B cell (primary cell): ENCODE measurements at places on chromosomes 2 and 18. TPM values are rescaled to one million over a fixed set of nuclear protein-coding genes. Genes with fewer than 3 reads are reported as not detected.

DNA sequence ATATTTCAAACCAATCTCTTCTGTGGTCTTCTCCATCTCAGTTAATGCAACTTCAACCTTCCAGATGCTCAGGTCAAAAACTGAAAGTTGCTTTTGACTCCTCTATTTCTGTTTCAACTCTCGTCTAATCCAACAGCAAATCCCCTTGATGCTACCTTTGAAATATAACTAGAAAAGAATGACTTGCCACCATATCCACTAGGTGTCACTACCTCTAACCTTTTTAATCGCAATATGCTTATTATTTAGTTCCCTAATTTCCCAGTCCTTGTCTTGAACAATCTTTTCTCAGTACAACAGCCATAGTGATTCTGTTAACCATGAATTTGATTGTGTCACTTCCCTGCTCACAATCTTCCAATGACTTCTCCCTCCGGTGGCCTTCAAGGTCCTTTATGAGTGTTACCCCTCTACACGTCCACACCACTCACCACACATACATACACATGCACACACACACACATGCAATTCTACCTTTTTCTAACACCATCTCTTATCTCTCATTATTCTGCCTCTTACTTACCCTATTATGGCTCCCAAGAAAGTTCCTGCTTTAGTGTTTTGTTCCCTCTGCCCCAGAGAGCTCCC lies 245.5 kb upstream of the KCNJ3 start:
- H3K36me3 ChIP-seq: no peaks in the 10 kb centered on the region
- H3K4me1 ChIP-seq: no peaks in the 10 kb centered on the region
- no peak overlapping the region for H3K27ac ChIP-seq
- no peak for DNase-seq
- H3K4me3 ChIP-seq: no peak overlapping the region

- H3K27me3 ChIP-seq: no peaks in the 10 kb centered on the region
- no peak for DNase-seq
- no peak overlapping the region for H3K4me3 ChIP-seq
Measured at GRCh38 chr2:241373446-241373845, 17.4 kb downstream of the FARP2 start.

- H3K27ac ChIP-seq: no peak overlapping the region
- H3K27me3 ChIP-seq: no peaks in the 10 kb centered on the region
- H3K4me1 ChIP-seq: no peaks in the 10 kb centered on the region
- H3K36me3 ChIP-seq: no peaks in the 10 kb centered on the region
- no peak for DNase-seq
Measured at GRCh38 chr2:9315280-9315847, 108.0 kb downstream of the ITGB1BP1 start.

The NEU4 gene
- total RNA-seq: 0.29 TPM in 1 of 2 replicates, not detected in the other

- H3K27ac ChIP-seq: no peak overlapping the region
- H3K27me3 ChIP-seq: no peaks in the 10 kb centered on the region
- H3K4me1 ChIP-seq: no peaks in the 10 kb centered on the region
- H3K36me3 ChIP-seq: no peaks in the 10 kb centered on the region
Measured at GRCh38 chr2:176747506-176747905, 465.1 kb upstream of the HNRNPA3 start.

The IL1R1 gene
- total RNA-seq: not detected in 2 replicates

DNA sequence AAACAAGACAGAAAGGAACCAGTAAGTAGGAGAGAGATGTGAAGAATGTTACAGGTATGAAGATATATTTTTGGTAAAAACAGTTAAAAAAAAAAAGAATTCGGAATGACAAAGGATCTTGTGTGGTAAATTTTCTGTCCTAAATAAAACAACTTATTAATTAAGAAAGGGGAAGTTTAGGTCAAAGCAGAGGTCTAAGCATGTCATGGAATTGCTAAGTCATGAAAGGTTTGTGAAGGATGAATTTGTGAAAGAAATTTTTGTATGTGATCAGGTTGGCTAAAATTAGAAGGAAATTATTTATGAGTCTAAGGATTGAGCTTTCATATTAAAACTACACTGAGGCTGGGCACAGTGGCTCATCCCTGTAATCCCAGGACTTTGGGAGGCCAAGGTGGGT lies 11.1 kb upstream of the ALPG start:
- DNase-seq: no peak
- peaks cover 3% of the 10 kb centered on the region for H3K27me3 ChIP-seq
- H3K36me3 ChIP-seq: no peaks in the 10 kb centered on the region
- H3K4me3 ChIP-seq: no peak overlapping the region

DNA sequence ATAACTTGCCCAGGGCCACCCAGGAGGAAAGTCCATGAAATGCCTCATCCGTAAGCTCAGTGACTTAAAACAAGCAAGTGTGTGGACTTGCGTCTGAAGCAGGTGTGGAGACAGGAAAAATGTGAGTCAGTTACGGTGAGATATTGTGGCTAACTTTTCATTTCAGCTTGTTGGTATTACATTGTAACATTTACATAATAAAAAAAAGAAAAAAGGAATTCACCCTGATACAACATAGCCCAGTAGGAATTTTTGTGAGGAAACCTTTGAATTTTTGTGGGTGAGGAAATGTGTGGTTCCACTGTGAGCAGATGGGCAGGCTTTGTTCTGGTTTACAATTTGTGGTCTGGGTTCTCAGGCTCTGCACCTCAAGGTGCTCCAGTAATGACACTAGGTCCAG lies 33.7 kb upstream of the LYPD6B start:
- H3K4me3 ChIP-seq: no peak overlapping the region
- no peaks in the 10 kb centered on the region for H3K36me3 ChIP-seq
- H3K27me3 ChIP-seq: no peaks in the 10 kb centered on the region

The HOXD1 gene
- total RNA-seq: not detected in 2 replicates

- H3K4me3 ChIP-seq: no peak overlapping the region
- no peaks in the 10 kb centered on the region for H3K27me3 ChIP-seq
- H3K4me1 ChIP-seq: peaks cover 7% of the 10 kb centered on the region
- no peak overlapping the region for H3K27ac ChIP-seq
- DNase-seq: no peak
Measured at GRCh38 chr2:71340176-71340575, 8.6 kb downstream of the ZNF638 start.

The CD302 gene
- total RNA-seq: 1.3 and 1.5 TPM in 2 replicates

The LONRF2 gene
- total RNA-seq: 0.29 and 0.32 TPM in 2 replicates
